IPS-NIHi11 (cell line): ENCODE measurements at places on chromosomes 5 and 9.

DNA sequence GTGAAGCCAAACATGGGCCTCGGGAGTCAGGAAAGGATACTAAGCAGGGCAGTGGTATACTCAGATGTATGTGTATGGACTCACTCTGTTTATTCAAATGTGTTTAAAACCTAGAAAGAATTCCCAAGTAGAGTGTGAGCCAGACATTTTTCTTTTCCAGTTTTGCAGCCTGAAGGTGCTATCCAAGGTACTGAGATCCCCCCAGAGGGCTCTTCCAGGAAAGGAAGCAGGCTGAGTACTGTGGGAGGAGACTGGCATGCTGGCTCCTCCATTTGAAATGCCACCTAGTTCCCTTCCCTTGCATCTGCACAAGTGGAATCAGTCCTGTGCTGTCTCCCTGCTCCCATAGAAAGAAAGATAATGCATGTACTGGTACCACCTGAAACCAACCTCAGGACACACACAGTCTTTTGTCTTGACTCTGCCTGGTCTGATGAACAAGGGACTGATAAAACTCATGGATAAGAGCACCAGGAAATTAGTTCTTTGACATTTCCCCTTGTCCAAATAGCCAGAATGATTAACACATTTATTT is 85.9 kb downstream of the HRH2 start:
- DNase-seq: peak; percentile 78

- DNase-seq: no peak
These were observed 99.2 kb downstream of the CRB2 start for GRCh38 chr9:123455187-123455586.

- no peak for DNase-seq
These were observed 296.4 kb downstream of the TLR4 start for GRCh38 chr9:118000581-118000980.

DNA sequence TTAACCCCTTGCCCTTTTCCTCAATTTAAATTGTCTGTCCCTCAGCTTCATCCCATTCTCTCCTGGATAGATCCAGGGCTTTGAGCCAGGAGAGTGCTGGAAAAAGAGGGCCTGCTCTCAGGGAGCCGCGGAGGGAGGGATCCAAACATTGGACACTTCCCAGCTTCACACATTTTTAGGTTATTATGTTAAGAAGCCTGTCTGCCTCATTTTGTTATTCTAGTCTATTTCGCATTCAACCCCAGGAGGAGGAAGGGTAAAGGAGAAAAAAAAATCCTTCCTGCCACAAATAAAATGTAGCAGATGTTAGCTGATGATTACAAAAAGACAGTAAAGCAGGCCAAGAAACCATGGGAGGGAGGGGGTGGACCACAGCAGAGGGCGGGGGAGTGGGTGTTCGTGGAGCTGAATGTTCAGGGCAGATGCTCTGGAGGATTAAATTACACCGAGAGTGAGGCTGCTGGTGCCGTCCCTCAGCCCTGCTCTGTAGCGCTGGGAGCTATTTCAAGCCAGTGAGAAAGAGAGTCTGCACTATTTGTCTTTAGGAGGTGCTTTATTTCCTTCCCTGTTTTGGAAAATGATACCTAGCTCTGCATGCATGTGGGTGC is 60.6 kb upstream of the ZFR start:
- DNase-seq: peak; percentile 46

GRCh38 chr9:76390656-76391055 is 3.6 kb downstream of the RFK start:
- no peak for DNase-seq

DNA sequence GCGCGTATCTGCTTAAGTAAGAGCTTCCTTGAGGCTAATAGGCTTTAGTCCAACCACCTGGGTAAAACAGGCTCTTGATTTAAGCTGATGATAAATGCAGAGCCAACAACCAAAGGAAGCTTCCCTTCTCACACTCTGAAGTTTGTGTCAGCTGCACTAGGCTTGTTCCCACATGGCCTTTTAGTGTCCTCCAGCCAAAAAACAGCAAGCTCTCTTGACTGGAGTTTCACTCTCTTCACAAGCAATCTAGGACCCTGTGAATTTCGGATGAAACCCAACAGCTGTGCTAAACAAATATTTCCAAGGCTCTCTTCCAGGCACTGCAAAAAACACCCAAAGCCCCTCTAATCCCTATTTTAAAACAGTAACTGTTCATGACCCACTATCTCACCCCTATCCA is 63.9 kb downstream of the SAXO1 start:
- DNase-seq: no peak

- no peak for DNase-seq
These were observed 3.4 kb upstream of the ABO start for GRCh38 chr9:133278161-133279114.

DNA sequence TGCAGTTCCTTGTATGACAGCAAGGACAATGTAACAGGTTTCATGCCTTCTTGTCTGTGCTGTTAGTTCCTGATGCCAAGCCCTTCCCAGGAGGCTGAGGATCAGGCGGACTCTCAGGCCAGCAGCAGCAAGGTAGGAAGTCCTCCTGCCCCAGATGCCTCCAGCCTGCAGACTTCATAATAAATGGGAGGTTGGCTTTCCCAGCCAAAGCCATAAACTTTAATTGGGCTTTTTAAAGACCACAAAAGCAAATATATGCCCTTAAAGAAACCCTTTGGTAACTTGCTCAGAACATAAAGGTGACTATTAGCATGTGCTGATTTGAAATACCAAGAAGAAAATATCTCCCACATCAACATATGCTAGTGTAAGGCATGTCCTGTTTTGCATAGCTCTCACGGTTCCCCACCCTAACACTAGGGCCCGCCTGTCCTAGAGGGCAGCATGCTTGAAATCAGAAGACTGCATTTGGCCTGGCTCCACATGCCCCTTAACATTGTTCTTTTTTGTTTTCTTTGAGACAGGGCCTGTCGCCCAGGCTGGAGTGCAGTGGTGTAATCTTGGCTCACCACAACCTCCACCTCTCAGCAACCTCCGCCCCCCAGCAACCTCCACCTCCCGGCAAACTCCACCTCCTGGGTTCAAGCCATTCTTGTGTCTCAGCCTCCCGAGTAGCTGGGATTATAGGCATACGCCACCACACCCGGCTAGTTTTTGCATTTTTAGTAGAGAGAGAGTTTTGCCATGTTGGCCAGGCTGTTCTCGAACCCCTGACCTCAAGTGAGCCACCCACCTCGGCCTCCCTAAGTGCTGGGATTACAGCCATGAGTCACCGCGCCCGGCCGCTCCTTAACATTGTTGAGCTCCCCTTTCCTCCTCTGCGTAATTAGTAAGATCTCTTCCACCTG is 44.6 kb upstream of the FCN1 start:
- DNase-seq: no peak

DNA sequence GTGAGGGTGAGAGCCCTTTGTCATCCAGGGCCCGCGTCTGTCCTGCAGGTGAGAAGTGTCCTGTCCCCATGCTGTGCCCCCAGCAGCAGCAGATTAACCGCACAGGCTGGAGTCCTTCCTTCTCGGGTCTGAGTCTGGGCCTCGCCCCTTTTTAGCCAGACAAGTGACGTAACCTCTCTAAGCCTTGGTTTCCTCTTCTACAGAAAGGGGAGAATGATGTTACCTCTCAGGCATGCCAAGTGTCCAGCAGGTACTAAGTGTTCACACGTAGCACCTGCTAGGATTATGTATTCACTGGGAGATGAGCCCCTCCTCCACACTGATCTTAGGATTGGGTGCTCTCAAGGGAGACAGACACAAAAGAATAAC is 6.9 kb downstream of the NEURL1B start:
- peak; percentile 42 for DNase-seq

DNA sequence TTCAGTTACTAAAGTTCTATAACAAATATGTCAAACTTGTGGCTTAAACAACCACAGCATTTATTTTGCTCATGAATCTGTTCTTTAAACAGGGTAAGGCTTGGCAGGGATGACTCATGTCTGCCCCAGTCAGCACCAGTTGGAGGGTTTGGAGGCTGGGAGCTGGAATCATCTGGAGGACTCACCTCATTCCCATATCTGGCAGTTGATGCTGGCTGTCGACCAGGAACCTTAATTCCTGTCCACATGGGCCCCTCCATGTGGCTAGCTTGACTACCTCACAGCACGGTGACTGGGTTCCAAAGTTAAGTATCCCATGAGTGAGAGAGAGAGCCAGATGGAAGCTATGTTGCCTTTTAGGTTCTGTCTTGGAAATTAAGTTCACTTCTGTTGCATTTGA is 13.8 kb upstream of the CCL28 start:
- DNase-seq: no peak

DNA sequence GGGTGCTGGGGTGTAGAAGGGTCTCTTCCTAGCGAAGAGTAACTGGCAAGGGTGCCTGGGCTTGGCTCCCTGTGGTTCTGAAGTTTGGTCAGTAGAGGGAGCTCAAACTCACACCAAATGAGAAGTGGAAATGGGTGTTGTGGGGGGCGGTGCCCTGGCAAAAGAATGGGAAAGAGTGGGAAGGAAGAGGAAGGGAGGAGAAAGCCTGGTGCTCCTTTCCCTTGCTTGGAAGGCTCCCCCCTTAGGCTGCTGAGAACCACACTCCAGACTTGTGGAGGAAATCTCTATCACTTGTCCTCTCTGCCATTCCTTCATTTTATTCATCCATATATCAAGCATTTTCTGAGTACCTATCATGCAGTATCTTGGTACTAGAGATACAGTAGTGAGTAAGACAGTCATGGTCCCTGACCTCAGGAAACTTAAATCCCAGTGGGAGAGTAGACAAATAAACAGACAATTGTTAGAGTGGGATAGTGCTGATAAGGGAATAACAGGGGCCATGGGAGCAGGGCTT is 13.0 kb downstream of the SLC4A9 start:
- DNase-seq: peak; percentile 83

DNA sequence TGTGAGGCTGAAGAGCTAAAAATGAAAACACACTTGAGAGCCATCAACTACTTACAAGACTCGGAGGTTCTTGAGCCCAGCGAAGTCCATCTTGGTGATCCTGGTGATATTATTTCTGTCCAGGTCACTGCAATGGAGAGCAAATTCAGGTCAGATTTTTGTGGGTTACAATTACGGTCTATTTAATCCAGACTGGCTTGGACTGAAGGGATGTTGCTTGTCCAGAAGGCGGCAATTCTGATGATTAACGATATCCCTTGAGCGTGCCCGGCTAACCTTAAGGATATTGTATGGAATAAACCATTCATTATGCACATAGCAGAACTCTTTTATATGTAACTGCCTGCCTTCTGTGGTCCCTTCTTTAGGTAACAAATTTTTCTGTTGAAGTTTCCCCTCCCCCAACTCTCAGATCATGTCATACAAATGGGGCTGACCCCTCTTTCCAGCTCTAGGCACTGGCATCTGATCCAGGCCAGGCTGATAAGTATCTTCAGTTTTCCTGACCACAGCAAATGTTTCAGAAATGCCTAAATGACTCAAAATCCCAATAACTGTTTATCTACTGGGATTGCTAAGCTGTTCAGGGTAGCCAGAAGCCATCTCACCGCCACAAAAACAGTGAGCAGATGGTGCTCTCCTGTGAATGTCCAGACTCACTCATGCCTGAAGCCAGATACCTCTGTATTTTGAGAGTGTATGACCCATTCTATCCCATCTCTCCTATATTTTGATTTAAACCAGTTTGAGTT is 49.4 kb downstream of the SLIT3 start:
- no peak for DNase-seq

- DNase-seq: no peak
These were observed 7.3 kb downstream of the C1QTNF3 start for GRCh38 chr5:34035756-34036155.

DNA sequence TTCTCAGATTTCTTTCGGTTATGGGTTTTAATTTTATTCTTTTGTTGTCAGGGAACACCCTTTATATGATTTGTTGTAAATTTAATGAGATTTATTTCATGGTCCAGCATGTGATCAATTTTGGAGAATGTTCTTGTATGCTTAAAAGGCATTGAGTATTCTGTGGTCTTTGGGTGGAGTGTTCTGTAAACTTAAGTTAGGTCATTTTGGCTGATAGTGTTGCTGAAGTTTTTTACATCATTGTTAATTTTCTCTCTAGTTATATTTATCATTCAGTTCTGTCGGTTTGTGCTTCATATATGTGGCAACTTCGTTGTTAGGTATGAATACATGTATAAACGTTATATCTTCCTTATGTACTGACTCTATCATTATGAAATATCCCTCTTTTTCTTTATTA is 55.5 kb downstream of the NIPBL start:
- DNase-seq: no peak

DNA sequence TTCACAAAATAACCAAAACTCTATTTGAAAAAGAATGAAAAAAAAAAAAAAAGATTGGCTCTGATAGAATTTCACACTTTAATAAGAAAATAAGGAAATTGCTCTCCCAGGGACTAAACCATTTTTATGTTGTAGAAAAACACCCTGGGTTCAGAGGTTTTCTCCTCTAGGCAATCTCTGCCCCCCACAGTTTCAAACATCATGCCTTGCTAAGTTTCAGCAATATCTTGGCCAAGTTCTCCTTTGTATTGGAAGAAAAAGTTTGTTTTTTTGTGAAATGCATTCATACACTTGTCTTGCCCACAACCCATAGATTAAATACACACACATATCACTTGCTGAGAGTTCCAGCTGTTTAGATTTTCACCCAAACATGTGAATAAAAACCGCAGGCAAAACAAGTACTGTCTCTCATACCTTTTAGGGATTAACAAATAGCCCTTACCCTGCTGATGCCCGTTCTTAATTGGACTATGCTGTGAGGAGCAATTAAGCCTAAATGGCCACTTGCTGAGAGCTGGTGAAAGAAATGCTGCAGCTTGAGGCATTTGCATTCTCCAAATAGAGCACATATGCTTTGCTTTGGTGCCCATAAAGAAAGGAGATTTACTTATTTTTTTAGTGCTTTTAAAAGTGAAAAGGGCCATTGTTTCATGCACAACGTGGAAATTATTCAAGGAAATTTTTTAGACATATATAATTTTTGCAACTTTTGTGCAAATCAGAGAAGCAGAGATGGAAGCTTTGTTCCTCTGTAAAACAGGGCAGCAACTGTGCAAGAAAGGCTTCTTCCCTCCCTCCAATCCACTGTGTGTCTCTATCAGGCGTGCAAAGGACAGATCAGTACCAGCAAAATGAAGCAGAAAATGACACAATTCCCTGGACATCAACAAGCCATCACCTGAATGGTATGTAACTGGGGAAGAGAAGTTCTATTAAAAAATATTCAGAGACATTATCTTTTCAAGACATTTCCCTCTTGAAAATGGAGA is 262.4 kb upstream of the KIF2A start:
- peak; percentile 41 for DNase-seq

- DNase-seq: no peak
These were observed 15.8 kb upstream of the KIF4B start for GRCh38 chr5:154997746-154998145.

DNA sequence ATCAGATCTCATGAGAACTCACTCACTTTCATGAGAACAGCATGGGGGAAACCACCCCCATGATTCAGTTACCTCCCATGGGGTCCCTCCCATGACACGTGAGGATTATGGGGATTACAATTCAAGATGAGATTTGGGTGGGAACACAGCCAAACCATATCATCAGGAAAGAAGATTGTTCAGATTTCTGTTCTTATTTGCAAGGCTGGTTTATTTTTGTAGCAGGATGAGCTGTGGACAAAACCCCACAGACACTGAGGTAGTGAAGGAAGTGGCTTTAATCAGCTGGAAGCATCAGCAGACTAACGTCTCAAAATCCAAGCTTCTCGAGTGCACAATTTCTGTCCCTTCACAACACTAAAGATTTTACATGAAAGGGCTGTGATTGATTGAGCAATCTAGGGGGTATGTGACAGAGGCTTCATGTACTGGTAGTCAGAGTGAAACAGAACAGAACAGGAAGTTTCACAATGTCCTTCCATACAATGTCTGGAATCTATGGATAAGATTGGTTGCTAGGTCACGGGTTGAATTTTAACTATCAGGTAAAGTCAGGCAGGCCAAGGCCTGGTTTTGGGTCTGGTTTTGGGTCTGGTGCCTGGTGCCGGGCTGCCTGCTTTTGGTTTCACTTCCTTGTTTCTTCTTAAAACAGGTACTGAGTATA is 91.3 kb upstream of the ZNF366 start:
- DNase-seq: no peak

GRCh38 chr9:115016344-115016743 is 86.0 kb upstream of the TNFSF8 start:
- DNase-seq: no peak
